ENCODE measurements at places on chromosomes 1 and 21.

- DNase-seq, result no peak
These were observed 40.8 kb upstream of the TINAGL1 start for GRCh38 chr1:31535561-31535960.

- DNase-seq, result no peak
These were observed 626 bp downstream of the DYRK3 start for GRCh38 chr1:206635978-206636345.

GRCh38 chr1:107405236-107405635, 264.4 kb downstream of the NTNG1 start:
- no peak for DNase-seq

DNA sequence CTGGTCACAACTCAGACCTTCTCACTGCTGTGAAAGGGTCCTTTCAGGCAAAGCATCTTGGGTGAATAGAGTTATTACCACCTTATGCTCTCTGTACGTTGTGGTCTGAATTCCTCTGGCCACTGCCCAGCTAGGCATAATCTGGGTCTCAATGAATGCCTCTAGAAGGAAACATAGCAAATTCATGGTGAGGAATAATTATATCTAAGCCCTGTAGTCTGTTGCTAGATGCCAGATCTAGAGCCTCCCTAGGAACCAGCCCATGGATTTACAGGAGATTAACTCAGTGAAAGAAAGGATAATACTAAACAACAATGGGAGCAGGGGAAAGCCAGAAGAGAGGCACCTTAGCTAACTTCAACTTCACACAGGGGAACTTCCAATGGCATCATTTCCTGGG, 2.4 kb upstream of the COL11A1 start:
- DNase-seq, result no peak

GRCh38 chr1:214314178-214314843, 33.4 kb downstream of the SMYD2 start:
- DNase-seq, result no peak

GRCh38 chr1:8460784-8461183, 142.9 kb downstream of the SLC45A1 start:
- no peak for DNase-seq

GRCh38 chr1:1253972-1254666, 7.6 kb upstream of the C1QTNF12 start:
- DNase-seq, result no peak

GRCh38 chr1:156417401-156418020, 48.5 kb downstream of the RHBG start:
- no peak for DNase-seq

GRCh38 chr1:221188458-221188857, 309.2 kb downstream of the HLX start:
- no peak for DNase-seq

DNA sequence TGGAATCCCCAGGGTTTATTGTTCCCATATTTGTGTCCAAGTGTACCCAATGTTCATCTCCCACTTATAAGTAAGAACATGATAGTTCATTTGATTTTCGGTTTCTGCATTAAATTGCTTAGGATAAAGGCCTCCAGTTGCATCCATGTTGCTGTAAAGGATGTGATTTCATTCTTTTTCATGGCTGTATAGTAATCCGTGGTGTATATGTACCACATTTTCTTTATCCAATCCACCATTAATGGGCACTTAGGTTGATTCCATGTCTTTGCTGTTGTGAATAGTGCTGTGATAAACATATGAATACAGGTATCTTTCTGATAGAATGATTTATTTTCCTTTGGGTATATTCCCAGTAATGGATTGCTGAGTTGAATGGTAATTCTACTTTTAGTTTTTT, 20.0 kb upstream of the BATF3 start:
- DNase-seq, result no peak

GRCh38 chr1:43565600-43566360, 35.1 kb downstream of the PTPRF start:
- DNase-seq, result no peak

DNA sequence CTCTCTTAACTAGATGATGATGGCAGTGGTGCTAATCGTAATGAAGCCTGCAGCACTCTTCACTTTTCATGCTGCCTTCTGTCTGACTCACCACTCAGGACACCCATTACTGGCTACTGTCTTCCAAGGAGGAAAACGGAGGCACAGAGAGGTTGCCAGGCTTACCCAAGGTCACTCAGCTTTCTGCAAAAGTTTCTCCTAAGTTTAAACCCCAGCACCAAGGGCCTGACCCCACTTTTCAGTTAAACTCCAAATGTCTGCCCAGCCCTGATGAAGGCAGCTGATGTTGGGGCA, 78.1 kb upstream of the RUNX3 start:
- DNase-seq, result no peak
